ENCODE measurements at places on chromosomes 3 and 15.

GRCh38 chr15:70867911-70868467 lies 14.0 kb upstream of the LARP6 start:
- no peak for DNase-seq

- no peak for DNase-seq
Observed at GRCh38 chr3:94106268-94106667, 43.4 kb downstream of the NSUN3 start.

DNA sequence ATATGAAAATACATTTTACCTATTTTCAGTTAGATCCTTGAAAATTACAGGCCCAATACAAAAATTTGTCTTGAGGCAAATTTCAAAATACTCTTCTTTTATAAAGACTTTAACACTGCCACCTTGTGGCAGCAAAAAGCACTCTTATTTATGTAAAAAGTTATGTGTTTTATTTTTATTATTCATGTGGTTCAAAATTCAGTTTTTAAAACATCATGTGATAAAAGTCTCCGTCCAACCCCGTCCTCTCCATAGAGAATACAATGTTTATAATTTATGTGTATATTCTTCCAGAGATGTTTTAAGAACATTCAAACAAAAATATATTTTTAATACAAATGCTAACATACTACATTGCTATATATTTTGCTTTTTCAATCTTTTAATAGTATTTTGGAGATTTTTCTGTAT lies 36.9 kb upstream of the TRIM59 start:
- no peak for DNase-seq

DNA sequence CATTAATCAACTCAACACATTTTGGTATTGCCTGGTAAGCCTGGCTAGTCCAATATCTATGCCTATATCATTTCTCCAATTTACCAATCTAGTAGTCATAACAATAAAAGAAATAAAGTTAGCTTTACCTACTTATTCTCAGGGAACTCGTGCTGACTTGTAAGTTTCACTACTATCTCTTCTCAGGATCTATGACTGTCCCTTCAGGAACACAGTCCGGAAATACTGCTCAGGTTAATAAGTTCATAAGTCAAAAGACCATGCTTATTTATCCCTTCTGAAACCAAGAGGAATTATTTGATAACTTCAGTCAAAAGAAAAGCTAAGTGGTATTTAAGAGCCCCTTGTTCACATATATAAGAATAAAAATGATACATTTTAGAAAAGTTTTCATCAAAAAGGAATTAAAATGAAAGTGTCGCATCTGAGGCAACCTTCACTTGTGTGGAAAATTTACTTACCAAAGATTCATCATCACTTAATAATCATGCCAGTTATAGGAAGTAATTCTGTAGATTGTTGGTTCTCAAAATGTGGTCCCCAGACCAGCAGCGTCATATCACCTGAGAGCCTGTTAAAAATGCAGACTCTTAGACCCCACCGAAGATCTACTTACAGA lies 15.5 kb upstream of the THRB start:
- DNase-seq = no peak

DNA sequence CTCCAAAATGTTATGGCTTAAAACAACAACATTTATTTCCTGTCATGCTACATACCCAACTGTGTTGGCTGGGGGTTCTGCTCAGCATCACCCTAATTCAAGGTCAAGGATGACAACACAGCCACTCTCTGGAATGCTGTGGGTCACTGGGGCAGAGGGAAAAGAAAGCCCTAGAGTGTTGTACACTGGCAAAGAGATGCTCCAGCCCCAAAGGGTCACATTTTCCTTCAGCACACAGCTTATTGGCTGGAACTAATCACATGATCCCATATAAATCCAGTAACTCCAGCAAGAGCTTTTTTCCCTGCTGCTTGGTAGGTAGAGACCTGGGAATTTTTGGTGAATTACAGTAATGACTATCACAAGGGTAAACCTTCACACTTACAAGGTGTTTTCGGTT lies 1041.4 kb downstream of the NTRK3 start:
- no peak for DNase-seq

DNA sequence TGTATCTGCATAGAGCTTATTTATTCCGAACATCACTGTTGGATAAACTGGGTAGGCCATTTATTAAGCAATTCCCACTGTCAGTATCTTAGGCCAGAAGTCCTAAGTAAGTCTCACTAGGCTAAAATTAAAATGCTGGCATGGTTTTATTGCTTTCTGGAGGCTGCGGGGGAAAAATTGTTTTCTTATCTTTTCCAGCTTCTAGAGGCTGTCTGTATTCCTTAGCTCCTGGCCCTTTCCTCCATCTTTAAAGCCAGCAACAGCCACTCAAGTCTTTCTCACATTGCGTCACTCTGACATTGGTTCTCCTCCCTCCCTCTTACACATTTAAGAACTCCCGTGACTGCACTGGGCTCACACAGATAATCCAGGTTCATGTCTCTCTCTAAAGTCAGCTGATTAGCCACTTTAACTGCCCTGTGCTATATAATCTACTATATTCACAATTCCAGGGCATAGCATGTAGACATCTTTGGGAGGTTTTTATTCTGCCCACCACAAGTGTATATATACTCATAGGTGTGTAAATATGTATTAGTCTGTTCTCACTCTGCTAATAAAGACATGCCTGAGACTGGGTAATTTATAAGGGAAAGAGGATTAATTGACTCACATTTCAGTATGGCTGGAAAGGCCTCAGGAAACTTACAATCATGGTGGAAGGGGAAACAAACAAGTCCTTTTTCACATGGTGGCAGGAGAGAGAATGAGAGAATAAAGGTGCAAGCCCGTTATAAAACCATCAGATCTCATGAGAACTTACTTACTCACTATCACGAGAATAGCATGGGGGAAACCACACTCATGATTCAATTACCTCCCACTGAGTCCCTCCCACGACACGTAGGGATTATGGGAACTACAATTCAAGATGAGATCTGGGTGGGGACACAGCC lies 113.5 kb upstream of the SLC7A14 start:
- DNase-seq = no peak

DNA sequence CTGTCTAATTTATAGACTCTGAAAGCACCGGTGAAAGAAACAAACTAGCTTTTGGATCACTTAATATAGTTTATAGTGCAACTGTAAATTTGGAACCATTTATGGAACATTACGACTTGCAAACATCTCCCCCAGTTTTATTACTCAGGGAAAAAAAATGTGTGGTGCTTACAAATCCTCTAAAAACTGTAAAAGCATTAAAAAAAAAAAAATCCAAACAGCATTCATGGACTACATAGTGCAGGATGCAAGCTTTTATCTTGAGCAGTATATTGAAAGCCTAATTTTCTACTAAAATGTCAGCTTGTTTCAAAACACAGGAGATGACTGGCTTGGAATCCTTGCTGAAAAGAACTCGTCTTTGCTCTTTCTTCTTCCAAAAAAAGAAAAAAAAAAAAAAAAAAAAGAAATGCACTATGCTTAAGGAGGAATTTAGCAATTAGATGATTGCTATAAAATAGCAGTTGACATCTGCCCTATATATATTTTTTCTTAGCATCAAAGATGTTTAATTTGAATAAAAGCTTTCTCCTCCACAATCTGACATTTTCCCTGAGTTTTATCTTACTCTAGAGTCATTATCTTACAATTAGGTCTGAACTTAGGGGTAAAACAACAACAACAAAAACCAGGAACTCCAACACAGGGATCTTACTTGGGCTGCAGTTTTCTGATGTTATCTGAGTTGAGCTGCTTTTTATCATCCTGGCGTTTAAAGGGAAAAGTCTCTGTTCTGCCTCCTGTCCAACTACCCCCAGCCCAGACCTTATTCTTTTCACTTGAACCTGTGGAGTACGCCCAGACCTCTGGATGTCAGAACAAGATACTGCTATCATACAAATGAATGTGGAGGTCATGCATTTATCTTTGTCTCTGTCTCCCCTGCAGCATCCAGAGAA lies 62.6 kb upstream of the PDZRN3 start:
- DNase-seq = no peak

DNA sequence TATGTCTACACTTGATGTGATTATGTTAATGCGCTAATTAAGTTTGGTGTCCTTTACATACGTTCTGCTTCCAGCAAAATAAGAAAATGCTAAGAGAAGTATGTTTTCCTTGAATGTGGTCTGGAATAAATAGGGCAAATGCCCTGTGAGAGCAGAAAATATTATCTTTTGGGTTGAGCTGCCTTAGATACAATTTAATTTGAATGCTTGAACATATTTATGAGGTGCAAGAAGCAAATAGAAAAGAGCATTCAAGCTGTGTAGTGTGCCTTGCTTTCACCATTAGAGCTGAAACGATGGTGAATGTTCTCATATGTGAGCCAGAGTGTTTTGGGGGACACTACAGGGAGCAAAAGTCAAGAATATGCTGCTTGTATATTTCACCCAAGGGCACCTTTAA lies 15.9 kb upstream of the ARNT2 start:
- DNase-seq = no peak

DNA sequence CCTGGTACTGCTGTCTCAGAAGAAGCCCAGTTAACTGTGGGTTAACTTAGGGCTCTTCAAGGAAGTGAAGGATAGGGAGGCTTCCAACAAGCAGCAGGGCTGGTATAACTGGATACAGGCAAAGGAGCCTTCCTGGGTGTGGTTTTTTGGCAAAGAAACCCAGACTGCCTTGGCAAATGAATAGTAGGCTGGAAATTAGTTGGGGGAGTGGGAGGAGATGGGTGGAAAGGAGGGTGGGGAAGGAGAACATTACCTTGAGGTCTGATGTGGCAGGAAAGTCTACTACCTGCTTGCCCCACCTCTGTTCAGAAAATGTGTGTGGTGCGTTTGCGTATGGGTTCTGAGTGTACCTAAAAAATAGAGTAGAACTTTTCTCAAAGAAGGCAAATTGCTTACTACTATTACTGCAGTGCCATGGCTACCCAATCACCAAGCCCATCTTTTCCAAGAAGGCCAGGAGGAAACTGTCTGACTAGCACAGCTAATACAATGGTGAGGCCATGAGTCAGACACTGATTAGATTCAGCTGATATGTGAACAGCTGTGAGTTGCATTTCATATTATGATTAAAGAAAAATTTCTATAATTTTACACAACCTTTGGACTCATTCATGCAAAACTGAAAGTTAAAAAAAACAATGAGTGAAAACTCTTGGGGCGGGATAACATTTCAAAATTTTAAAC lies 55.2 kb downstream of the SPTSSB start:
- DNase-seq = no peak

GRCh38 chr3:67377299-67377698 lies 277.1 kb downstream of the SUCLG2 start:
- no peak for DNase-seq

All from activated CD4-positive, alpha-beta T cell treated with anti-CD3 and anti-CD28 coated beads for 1 hour (primary cell).